Left cardiac atrium (tissue), 4 donors: ENCODE measurements at places on chromosomes 4 and X. TPM values are rescaled to one million over a fixed set of nuclear protein-coding genes. Genes with fewer than 3 reads are reported as not detected.

The PRICKLE3 gene
- 14.8 TPM for total RNA-seq

The FRG2 gene
- total RNA-seq, result not detected

The MAOA gene
- total RNA-seq, result 105 TPM

The AR gene
- total RNA-seq, result 9.4 TPM

The PLAC1 gene
- not detected for total RNA-seq

The ANXA10 gene
- total RNA-seq, result not detected

The REST gene
- 26.2 TPM for total RNA-seq

The HSFX4 gene
- total RNA-seq, result not detected

The LRPAP1 gene
- total RNA-seq, result 312 TPM
